ENCODE measurements at places on chromosomes 2 and 18.

- no peak for DNase-seq
Measured at GRCh38 chr2:34936089-34936488, 1337.0 kb upstream of the FAM98A start.

GRCh38 chr2:60391649-60392375 lies 161.6 kb downstream of the BCL11A start:
- DNase-seq: no peak

GRCh38 chr2:22934747-22935146 lies 450.2 kb upstream of the KLHL29 start:
- DNase-seq: no peak

DNA sequence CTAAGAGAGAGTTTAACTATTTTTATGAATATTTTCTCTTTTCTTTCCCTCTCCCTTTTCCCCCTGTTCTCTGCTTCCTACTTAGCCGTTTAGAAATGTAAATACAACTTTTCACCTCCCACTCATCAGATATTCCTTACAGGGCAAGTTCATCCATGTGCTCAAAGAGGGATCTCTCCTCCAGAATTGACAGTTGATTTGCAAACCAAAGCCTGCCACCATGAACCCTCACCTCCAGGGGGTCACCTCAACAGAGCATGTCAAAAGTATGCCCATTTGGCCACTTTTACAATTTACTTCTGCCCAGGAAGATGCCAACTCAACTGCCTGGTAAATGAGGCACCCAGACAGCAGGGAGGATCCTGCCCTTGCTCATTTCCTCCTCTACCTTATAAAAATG lies 149.2 kb upstream of the GYPC start:
- DNase-seq: no peak

GRCh38 chr18:14053661-14054060 lies 78.6 kb downstream of the ZNF519 start:
- no peak for DNase-seq

GRCh38 chr2:109537565-109538222 lies 76.1 kb downstream of the SEPTIN10 start:
- DNase-seq: no peak

GRCh38 chr18:13323186-13323585 lies 104.6 kb downstream of the LDLRAD4 start:
- DNase-seq: no peak

DNA sequence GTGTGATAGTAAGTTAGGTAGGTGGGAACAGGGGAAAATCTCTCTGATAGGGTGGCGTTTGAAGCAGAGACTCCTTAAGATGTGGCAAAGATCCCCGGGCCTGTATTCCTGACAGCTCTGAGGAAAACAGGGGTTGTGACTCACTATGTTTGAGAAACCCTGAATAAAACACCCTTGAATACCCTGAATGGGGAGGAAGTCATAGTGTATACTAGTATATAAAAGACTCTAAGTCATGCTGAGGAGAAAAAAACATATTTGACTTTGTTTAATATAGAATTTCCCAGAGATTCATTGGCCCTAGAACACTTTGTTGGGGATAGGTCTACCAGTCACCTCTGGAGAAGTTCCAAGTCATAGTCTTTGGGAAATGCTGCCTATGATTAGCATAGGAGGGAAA lies 590.9 kb downstream of the IRS1 start:
- no peak for DNase-seq

- peak; percentile 9 for DNase-seq
Measured at GRCh38 chr2:241052677-241053360, 49.3 kb downstream of the MTERF4 start.

GRCh38 chr2:232465061-232465460 lies 9.1 kb downstream of the ALPI start:
- DNase-seq: no peak

- no peak for DNase-seq
Measured at GRCh38 chr2:136653861-136654260, 111.5 kb upstream of the THSD7B start.

DNA sequence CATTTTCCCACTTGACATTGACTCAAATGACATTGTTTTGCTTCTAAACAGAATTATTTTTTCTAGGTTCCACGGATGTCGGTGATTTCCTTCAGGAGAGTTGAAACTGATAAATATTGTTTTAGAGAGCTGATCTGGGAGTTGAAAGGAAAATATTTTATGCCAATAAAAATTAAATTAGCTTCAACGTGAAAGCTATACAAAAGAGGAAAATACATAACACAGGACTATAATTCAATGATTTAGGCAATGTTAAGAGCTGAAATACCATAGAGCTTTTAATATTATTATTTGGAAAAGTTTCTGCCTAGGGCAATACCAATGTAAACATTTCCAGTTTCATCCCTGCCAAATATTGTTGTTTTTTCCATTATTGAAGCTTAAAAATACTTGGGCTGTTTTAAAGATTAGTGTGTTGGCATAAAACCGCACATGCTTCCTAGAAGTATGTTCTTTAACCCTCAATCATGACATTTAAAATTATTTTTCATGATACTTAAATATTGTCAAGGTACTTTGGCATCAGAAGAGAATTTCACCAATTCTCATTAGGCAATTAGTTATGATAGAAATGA lies 18.6 kb upstream of the PDE1A start:
- no peak for DNase-seq

- DNase-seq: no peak
Measured at GRCh38 chr2:18940184-18940583, 350.8 kb upstream of the NT5C1B start.

DNA sequence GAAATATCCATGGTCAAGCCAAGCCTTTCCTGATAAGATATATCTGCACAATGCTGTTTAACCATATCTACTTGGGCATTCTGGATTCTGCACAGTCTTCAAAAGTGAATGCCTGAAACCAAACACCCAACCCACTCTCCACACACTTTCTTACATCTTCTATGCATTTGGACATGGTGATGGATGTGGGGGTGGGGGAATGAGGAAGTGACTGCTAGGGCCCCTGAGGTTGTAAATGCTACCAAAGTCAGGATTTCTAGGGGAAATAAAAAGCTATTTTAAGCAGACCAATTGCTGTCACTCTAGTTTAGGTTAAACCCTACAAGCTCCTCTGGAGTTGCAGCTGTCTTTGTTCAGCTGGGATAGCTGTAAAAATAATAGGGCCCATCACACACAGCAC lies 26.7 kb upstream of the TGFA start:
- no peak for DNase-seq

DNA sequence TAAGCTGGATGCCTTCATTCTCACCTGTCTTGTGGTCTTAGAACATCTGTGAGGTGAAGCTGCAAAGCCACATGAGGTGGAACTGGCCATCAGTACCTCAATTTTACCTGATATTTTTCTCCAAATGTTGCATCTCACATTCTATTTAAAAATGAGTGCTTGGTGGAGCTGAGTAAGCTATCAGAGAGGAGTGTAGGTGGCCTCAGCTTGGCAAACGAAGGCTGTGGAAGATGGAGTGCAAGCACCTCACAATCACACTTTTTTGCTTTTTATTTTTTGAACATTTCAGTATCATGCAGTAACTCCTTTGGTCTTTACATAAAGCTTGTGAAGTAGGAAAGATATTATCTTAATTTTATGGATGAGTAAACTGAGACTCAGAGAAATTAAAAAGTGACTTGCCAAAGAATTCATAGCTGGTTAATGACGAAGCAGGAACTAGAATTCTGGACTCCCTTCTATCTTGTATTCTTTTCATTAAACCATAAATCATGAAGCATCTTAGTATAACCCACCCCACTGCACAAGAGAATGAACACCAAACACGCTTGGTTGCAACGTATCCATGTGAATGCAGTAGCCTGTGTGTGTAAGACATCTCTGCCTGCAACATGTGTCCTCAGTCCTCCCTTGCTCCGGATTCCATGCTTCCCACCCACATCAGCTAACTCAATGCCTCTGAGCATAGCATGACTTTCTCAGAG lies 27.2 kb downstream of the C2orf49 start:
- no peak for DNase-seq

DNA sequence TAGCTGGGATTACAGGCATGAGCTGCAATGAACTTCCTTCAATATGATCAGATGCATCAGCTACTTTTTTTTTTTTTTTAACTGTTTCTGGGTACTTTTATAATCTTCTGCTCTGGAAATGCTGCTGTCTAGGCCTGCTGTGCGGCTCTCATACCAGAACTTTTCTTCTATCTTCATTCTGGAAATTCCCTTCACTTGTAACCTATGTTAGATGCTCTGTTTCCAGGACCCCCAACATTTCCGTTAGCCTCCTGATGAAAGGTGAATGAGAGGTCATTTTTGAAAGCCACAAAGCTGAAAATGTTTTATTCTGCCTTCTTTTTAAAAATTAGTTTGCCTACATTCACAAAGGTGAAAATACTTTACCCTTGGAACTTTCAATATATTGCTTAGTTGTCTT lies 8.6 kb downstream of the AGFG1 start:
- DNase-seq: no peak
